Activated naive CD4-positive, alpha-beta T cell treated with anti-CD3 and anti-CD28 coated beads, Interleukin-2, amount 50 U/mL, for 16 hours (primary cell): ENCODE measurements at places on chromosomes 2 and 18.
A peak's percentile ranks its signal among the peaks of the same experiment; 100 is the strongest.

DNA sequence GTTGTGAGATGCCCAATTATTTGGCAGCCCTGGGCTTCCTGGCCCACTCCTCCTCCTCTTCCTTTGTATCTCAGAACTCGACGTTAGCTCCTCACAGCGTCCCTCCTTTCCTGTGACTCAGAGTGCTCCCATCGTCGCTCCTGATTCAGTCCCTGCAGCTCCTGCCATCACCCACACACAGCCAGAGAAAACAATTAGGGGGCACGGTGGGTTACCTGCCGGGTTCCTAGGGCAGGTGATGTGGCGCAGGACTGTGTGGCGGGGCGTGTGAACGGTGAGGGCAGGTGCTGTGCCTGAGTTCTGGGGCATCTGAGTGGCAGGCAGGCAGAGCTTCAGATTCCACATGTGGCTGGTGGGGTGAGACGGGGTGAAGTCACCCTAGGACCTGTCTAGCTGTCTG, 42.6 kb downstream of the GLI2 start:
- no peak for DNase-seq

GRCh38 chr2:160301420-160301819, 101.3 kb upstream of the ITGB6 start:
- peak; percentile 28 for DNase-seq

- DNase-seq = no peak
Measured at GRCh38 chr18:12651651-12652050, 6.3 kb downstream of the SPIRE1 start.

- no peak for DNase-seq
Measured at GRCh38 chr2:1756456-1756855, 12.1 kb upstream of the PXDN start.

DNA sequence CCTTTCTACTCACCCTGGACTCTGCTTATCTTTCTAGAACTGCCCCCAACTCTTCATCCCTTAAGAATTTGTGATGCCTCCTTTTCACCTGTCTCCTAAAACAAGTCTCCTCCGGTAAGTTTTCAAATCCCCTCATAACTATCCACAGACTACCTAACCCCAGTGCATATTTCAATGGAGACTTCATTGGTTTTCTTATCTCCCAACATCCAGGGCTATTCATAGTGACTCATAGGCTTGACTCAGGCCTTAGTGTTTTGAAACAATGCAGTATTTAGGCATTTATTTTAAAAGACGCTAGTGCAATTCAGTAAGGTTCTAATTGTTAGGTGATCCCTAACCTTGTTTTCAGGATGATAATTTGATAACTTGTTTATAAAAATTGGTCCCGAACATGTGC, 399.2 kb downstream of the CPS1 start:
- DNase-seq = no peak

DNA sequence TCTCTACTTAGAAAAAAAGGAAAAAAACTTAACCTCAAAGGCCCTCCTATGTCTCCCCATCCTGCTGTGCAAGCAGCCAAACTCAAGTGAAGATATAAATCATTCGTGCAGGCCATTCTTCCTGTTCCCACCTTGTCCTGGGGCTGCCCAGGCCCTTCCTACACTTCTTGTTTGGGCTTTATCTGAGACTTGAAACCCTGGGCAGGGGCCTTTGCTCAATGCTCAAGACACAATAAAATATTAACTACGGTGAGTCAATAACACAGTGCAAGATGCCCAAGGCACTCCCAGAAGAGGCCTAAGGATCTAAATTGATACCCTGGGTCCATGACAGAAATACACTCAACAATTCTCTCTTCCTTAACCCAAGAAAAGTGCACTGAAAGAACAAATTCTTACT, 67.6 kb downstream of the TBC1D8 start:
- no peak for DNase-seq

DNA sequence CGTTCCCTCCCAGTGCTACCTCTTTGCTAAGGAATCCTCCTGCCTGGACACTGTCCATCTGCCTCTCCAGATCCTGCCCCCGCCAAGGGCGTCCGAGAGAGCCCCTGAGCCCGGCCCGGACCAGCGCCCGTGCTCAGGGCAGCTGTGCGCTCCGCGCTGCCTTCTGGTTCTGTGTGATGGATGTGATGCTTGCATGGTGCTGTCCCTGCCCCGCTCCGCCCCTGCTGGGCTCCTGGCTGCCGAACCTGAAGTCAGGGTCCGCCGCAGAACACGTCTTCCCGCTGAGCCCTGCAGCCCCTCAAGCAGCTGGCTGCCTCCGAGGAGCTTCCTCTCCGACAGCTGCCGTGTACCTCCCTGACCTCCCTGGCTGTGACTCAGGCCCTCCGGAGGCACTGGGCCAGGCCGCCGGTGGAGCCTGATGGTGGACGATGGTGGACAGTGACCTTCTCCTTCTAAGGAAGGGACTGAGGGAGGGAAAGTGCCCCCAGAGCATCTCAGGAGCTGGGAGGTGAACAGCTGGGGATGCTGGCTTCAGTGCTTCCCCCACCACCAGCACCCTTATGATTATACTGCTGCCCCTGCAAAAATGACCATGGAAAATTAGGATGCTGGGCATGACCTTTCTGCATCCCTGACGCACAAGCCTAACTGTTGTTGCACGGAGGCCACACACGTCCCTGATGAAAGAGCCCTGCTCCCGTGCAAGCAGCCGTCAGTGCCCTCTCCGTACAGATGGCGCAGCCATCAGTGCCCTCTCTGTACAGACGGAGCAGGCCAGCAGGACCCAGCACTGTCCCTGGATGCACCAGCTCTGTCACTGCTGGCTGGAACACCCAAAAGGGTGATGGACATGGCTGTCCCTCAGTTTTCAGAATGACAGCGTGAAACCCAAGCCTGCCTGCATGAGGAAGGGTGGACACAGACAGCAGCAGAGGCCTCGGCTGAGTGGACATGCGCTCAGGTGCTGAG, 99.3 kb downstream of the TPO start:
- DNase-seq = no peak

- DNase-seq = no peak
Measured at GRCh38 chr18:61546590-61546989, 213.4 kb downstream of the CDH20 start.

GRCh38 chr2:42053791-42054701, 6.2 kb downstream of the PKDCC start:
- no peak for DNase-seq

DNA sequence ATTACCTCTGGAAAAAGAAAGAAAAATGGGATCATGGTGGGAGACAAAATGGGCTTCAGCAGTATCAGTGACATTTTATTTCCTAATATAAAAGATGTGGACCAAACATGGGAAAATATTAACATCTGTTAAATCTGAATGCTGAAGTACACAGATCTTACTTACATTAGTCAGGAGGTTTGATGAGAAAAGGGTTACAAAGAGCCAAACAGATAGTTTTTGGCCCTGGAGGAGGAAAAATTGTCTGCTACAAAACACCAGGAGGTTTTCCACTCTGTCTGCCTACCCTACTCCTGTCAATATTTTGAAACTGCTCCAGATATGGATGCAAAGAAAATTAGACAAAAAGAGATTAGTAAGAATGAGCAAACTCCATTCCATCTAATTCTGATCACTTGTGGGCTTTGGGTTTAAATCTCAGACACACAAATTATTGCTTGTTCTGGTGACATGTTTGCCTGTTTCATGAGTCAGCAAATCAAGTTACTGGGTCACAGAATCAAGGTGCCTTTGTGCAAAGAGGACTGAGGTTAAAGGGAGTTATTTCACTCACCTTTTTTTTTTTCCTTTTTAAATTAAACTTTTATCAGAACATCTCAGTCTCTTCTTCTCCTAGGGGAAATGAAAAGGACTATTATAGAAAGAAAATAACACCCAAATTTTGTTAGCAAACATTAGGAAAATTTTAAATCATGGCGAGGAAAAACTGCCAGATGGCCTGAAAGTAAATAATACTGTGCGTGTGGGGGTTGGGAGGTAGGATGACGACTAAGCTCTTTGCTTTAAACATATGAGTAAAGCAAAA, 87.0 kb upstream of the SPATS2L start:
- no peak for DNase-seq

- no peak for DNase-seq
Measured at GRCh38 chr2:86290596-86291327, 46.7 kb downstream of the REEP1 start.

- DNase-seq = no peak
Measured at GRCh38 chr18:72869226-72870185, 1.7 kb upstream of the NETO1 start.

GRCh38 chr2:73983322-73984202, 1.1 kb upstream of the TET3 start:
- no peak for DNase-seq

DNA sequence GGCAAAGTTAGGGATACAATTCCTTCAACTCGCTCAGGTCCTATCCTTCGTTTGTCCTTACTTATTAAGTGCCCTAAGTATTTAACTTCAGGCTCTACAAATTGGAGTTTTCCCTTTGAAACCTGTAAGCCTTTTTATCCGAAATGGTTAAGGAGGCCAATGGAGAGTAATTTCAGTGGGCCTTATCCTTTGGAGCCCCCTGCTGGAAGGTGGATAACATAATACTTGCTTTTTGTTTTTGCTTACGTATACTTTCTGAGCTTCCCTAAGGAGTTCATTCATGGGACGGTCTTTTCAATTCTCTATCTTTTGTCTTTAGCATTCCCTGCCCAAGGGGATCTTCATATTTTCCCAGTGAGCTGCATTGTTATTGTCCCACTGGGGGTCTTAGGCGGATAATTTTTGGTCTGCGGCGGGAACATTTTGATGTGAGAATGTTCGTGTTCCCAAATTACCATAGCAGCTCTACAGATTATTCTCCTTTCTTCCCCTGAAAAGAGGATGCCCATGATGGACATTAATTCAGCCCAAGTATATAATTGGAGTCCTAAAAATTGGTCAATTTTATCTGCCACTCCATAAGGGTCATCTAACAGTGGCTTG, 34.4 kb upstream of the TRAPPC8 start:
- DNase-seq = no peak

- no peak for DNase-seq
Measured at GRCh38 chr2:44519026-44519425, 157.3 kb downstream of the CAMKMT start.

- DNase-seq = no peak
Measured at GRCh38 chr2:151204756-151205155, 56.9 kb downstream of the RBM43 start.

DNA sequence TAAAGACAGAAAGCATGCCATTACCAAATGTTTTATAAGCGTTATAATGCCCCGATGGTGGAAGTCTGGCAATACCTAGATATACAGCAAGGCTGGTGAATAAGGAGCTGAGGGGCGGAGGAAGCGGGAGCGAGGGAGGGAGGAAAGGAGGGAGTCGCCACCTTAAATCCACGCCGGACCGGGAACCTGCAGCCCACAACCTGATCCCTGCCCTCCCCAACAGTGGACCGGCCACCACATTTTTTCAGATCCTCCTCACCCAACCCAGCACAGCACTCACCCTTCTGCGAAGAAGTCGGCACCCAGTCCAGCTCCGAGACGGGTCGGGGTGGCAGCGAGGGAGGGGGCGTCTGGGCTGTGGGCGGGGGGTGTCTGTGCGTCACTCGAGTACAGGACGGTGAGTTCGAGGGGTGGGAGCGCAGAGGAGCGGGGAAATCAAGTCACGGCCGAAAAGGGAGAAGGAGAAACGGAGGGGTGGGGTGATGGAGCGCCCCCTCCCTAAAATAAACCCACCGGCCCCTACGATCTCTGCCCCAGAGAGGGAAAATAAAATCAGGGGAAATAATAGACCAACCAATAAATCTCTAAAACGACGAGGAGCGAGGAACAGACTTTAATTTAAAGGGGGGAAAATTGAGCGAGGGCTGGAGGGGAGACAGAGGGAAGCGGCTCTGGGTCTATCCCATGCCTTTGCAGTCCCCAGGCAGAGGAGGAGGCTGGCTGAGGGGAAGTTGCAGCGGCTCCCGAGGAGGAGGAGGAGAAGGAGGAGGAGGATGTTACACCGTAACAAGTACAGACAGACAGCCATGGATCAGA, 96.5 kb upstream of the SERTAD2 start:
- peak; percentile 40 for DNase-seq

DNA sequence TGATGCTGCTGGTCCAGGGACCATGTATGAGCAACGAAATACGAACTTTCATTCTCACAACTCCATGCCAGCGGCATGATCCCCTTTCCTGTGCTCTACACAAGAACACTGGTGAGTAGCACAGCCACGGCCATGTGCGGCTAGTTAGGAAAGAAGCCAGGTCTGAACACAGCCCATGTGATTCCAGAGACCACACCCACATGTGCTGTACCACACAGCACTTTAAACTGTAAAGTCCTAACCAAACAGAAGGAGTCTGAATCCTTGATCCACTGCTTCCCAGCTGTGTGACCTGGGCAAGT, 33.0 kb upstream of the ACAA2 start:
- no peak for DNase-seq

DNA sequence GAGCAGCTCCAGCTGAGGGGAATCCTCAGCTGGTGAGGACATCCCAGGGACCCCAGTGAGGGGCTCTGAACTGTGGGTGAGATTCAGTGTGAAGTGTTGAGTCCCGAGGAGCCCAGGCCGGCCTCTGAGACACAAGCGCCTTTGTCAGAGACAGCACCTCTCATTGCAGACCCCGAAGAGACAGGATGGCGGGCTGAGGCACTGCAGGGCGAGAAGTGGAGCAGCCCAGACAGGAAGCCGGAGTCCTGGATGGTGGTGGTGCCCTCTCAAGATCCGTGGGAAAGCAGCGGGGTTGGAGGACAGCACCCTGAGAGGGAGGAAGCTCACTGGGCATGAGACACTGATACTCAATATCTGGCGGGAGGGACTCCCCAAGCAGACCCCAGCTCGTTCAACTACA, 49.1 kb upstream of the ID2 start:
- no peak for DNase-seq

GRCh38 chr2:35415282-35415681, 940.3 kb upstream of the CRIM1 start:
- DNase-seq = no peak

GRCh38 chr2:234412726-234413125, 84.2 kb downstream of the ARL4C start:
- no peak for DNase-seq

- DNase-seq = no peak
Measured at GRCh38 chr2:86751778-86752177, 31.7 kb downstream of the RMND5A start.

DNA sequence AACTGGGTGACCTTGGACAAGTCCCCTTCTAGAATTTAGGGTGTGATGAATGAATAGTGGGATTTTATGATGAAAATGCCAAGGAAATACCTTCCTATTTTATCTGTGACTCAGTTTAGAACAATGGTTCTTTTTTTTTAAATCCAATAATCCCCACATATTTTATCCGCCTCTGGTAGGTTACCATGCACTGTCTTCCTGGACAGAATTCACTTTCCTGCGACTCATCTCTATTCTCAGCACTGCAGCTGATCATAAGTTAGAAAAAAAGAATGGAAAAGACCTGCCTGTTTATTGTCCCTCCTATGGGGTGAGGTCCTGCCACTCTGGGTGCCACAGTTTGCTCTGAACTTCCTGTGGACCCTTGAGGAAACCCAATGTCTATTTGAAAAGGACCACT, 73.1 kb downstream of the IRS1 start:
- DNase-seq = no peak

- no peak for DNase-seq
Measured at GRCh38 chr2:207328944-207329386, 163.2 kb upstream of the KLF7 start.
